ENCODE measurements at places on chromosomes 16 and 17. TPM values are rescaled to one million over a fixed set of nuclear protein-coding genes. Genes with fewer than 3 reads are reported as not detected.

- no peak for DNase-seq
These were observed 84.3 kb downstream of the CDH11 start for GRCh38 chr16:65037556-65037955.

DNA sequence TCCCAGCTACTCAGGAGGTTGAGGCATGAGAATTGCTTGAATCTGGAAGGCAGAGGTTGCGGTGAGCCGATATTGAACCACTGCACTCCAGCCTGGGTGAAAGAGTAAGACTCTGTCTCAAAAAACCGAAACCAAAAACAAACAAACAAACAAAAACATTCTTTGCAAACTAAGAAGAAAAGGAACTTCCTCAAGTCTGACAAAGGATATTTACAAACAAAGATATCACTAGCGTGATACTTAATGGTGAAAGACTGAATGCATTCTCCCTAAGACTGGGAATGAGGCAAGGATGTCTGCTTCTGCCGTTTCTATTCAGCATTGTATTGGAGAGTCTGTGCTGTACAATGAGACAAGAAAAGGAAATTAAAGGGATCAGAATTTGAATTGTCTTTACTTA, 10.5 kb upstream of the MPO start:
- DNase-seq, result no peak

GRCh38 chr16:74322301-74322710, 25.7 kb downstream of the PSMD7 start:
- DNase-seq, result no peak

GRCh38 chr17:82321947-82322466, 4.6 kb upstream of the CD7 start:
- no peak for DNase-seq

DNA sequence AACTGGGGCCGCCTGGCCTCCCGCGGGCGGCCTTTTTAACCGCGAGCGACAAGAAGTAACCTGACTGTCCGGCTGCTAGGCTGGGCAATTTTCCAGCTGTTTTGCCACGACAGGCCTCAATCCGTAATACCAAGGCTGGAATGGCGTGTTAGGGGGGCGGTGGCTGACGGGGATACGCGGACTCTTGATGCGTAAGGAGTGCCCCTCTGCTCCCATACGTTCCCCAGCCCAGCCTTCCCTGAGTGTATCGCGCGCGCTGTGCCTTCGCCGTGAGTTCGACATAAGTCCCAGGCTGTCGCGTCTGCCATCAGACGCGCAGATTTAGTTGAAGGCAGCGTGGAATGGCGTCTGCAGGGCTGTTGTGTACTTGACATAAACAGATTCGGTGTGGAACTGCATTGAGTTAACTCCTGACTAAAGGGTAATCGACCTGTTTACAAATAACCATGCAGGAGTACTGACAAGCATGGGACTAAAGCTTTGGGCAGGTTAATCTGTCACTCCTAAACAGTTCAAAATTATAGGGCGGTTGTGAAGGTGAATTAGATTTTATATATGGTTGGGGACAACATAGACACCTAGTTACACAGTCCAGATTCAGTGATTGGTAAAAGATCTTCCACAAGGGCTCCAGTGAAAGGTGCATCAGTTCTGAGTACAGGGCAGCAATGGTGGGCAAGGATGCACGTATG, 16.6 kb upstream of the ERN1 start:
- peak; percentile 32 for DNase-seq

The NFAT5 gene
- 11.1 TPM for total RNA-seq

Data from A172 (cell line).